ENCODE measurements at places on chromosomes 13 and 19. TPM values are rescaled to one million over a fixed set of nuclear protein-coding genes. Genes with fewer than 3 reads are reported as not detected.

The BST2 gene
- total RNA-seq, result 124 TPM

The NPAS1 gene
- total RNA-seq, result 0.37 TPM

The ZNF229 gene
- 1.6 TPM for total RNA-seq

The NOTCH3 gene
- 0.04 TPM for total RNA-seq

The ADM5 gene
- 7.2 TPM for total RNA-seq

The UGGT2 gene
- 0.13 TPM for total RNA-seq

The GAPDHS gene
- not detected for total RNA-seq

The ZBTB32 gene
- 225 TPM for total RNA-seq

Measured in CD8-positive, alpha-beta memory T cell (primary cell).